ENCODE measurements at places on chromosomes 13 and 19. TPM values are rescaled to one million over a fixed set of nuclear protein-coding genes. Genes with fewer than 3 reads are reported as not detected.
A peak's percentile ranks its signal among the peaks of the same experiment; 100 is the strongest.

Gene DPP9
- 29.8 TPM for polyA plus RNA-seq

Gene FFAR2
- polyA plus RNA-seq, result 0.65 TPM

Gene IZUMO2
- not detected for polyA plus RNA-seq

Gene CGB8
- polyA plus RNA-seq, result not detected

Gene CLEC17A
- not detected for polyA plus RNA-seq

Gene BORA
- polyA plus RNA-seq, result 3.6 TPM

Gene PRTN3
- polyA plus RNA-seq, result 6.1 TPM

Gene ATCAY
- polyA plus RNA-seq, result 1.8 TPM

Gene TINCR
- polyA plus RNA-seq, result 0.86 TPM

Gene ZSCAN1
- 1.6 TPM for polyA plus RNA-seq

Gene PINLYP
- 2.9 TPM for polyA plus RNA-seq

Gene KLK4
- polyA plus RNA-seq, result not detected

Gene MBD3L2
- not detected for polyA plus RNA-seq

GRCh38 chr13:101473458-101473857, 21.0 kb downstream of the ITGBL1 start:
- DNase-seq, result no peak

DNA sequence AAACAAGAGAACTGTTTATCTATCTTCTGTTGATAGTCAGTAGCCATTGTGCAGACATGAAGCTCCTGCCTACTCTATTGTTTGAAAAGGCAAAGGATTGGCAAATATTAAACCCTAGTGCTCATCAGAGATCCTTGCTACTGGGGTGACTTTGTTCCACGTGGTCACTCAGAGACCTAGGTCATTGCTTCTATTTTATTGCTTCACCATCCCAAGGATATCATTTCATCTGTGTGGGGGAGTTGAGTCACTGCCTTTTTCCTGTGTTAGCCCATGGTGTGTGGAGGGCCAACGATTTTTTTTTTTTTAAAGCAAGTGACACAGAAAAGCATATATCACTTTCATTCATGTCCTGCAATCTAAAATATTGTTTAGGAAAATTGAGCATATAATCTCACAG, 254.1 kb upstream of the RXFP2 start:
- DNase-seq, result no peak

GRCh38 chr13:75620020-75620419, 16.1 kb upstream of the LMO7 start:
- no peak for DNase-seq

DNA sequence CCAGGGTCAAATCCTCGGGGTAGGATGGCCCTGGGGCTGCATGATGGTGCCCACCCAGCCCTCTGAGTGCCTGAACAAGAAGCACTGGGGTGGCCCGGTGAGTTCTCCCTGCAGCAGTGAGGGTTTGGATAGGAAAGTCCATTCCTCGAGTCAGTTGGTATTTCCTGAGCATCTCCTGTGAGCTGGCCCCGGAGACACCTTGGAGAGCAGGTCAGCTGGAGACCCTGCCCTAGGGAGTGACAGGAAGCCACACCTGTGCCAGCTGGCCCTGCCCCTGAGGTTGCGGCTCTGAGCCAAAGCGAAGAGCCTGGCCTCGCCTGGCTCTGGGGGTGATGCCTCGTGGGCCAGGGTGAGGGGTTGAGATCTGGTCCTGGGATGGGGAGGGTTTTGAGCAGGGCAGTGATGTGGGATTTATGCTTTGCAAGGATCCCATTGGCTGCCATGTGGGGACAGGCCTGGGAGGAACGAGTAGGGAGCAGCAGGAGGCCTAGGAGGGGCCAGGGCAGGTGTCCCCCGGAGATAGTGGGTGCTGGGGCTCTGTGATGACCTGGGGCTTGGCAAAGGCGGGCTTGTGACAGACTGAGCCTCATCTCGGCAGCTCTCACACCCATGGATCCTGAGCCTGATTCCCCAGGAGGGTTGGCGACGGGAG, 16.0 kb downstream of the CRTC1 start:
- no peak for DNase-seq

- peak; percentile 92 for DNase-seq
Observed at GRCh38 chr19:56900573-56901097, 60.1 kb upstream of the PEG3 start.

GRCh38 chr13:102977471-102977870, 88.7 kb downstream of the SLC10A2 start:
- no peak for DNase-seq

- no peak for DNase-seq
Observed at GRCh38 chr19:1340681-1341469, 42.8 kb upstream of the NDUFS7 start.

GRCh38 chr13:100657881-100658315, 16.7 kb downstream of the TMTC4 start:
- no peak for DNase-seq

DNA sequence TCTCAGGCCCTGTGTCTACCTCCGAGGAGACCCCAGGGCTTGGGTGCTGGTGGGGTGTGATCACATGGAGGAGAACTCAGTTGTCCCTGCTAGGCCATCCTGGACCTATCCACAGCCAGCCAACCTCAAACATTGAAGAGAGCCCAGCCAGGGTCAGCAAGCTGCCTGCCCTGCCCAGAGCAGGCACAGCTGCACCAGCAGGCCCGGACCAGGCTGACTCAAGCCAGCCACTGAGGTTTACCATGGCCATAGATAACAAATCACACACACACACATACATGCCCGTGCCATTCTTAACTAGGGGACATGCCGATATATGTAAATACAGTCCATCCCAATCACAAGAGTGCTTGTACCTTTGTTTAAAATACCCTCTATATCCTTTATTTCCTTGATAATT, 8.1 kb downstream of the ARHGEF7 start:
- no peak for DNase-seq

DNA sequence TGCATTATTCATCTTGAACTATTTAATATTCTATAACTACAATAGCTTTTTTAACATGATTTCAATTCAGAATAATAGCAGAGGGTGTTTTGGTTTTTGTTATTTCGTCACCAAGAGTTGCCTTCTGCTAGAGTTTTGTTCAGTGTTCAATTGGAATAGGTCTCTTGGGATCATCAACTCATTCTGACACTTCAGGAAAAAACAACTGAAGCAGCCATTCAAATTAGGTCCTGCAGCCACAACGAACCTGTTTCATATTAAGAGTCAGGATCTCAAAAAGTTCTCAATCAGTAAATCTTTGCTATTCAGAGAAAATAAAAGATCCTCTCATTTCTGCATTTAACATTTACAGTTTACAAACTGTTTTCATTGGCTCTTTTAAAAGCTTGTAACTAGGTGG, 2.4 kb upstream of the CHAMP1 start:
- no peak for DNase-seq

GRCh38 chr19:42217520-42218437, at the start of gene DEDD2:
Gene DEDD2 (minus strand): TSS chr19:42217677. CDS start chr19:42217007, 670 bp downstream.
- DNase-seq, result peak; percentile 95

GRCh38 chr19:56596676-56597075, 1.6 kb downstream of the ZNF71 start:
- no peak for DNase-seq

DNA sequence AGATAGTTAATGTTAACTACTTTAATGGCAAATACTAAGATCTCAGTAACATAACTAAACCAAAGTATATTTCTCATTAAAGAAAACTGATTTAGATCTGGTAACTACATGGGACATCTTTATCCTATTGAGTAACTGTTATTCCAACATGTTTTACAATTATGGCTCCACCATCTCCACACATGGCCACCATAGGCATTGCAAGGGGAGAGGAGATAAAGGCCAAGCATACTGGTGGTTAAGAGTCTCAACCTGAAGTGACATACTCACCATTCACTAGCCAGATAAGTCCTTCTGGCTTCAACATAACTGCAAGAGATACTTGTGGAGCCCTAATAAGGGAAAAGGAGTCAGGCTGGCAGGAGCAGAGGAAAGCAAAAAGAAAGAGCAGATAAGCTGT, 1586.4 kb upstream of the SPRY2 start:
- no peak for DNase-seq

GRCh38 chr13:36345438-36346221, 564 bp downstream of the SPART start:
- peak; percentile 88 for DNase-seq

DNA sequence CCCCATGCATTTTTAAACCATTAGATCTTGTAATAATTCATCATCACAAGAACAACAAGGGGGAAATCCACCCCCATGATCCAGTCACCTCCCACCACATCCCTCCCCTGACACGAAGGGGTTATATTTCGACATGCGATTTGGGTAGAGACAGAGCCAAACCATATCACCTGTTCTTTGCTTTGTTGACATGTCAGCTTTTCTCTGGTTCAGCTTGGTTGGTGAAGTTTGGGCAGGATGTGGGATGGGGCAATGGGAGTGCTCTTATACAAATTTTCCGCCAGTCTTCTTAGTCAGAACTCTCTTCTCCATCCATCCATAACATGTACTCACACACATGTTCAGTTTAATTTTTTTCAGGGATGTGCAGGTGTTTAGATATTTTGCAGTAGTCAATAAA, 12.9 kb downstream of the TPP2 start:
- DNase-seq, result no peak

GRCh38 chr13:105721016-105721415, 814.4 kb downstream of the EFNB2 start:
- no peak for DNase-seq

GRCh38 chr13:111401755-111402154, 81.3 kb downstream of the TEX29 start:
- DNase-seq, result no peak

DNA sequence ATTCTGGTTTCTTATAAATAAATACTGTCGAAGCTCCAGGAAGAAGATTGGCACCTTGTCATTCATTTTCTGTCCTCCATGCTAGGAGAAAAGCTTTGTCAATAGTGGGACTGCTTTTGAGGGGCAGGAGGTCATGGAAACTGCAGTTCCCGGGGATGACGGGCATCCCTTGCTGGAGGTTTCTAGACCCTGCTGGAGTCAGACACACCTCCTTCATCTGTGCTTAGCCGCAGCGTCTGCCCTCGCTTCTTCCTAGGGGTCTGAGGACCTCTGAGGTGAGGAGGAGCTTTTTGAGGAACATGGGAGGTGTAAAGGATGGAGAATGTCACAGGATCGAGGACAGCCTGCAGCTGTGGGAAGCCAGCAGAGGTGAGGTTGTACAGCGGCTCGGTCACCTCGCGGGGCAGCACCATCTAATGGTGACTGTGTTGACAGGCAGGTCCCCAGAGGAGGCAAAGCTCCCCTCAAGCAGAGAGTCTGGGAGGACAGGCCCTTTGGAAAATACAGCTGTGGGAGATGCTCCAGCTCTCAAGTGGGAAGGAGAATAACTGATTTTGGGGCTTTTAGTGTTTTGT, 172.7 kb upstream of the RNF113B start:
- DNase-seq, result no peak

GRCh38 chr13:48146636-48147035, 51.7 kb upstream of the MED4 start:
- DNase-seq, result no peak

GRCh38 chr19:57436417-57436816, 1.3 kb downstream of the ZNF749 start:
- DNase-seq, result no peak

GRCh38 chr13:20582026-20582425, 15.1 kb downstream of the IFT88 start:
- DNase-seq, result no peak

GRCh38 chr19:9941231-9941630, 4.9 kb upstream of the OLFM2 start:
- no peak for DNase-seq

GRCh38 chr19:38422438-38422837, 3.6 kb downstream of the RASGRP4 start:
- DNase-seq, result no peak

DNA sequence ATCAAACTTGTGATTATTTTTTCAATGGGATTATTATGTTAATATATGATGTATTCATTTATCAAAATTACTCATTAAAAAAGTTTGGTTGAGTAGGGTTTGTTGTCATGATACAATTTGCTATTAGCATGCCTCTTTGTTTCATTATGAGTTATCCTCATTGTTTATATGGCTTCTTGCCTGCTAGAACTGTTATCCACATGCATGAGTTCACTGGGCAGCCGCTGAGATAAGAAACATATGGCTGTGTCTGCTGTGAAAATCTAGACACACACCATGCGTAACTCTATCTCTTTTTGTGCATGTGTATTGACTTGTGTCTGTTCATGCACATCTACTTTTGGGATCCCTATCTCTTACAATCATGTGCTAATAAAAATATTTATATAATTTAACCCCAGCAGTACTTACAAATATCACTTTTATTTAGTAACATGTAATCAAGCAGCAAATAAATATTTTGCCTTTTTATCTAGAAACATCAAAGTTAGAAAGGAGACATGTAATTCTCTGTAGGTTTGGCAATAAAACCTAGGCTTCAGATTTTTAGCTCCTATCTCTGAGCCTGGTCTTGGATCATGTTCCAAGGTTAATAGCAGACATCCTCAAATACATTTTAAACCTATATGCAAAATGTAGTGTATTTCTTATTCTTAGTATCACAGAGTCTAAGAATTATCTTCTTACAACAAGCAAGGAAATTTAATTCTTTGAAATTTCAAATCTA, 11.2 kb upstream of the KLF12 start:
- DNase-seq, result no peak

DNA sequence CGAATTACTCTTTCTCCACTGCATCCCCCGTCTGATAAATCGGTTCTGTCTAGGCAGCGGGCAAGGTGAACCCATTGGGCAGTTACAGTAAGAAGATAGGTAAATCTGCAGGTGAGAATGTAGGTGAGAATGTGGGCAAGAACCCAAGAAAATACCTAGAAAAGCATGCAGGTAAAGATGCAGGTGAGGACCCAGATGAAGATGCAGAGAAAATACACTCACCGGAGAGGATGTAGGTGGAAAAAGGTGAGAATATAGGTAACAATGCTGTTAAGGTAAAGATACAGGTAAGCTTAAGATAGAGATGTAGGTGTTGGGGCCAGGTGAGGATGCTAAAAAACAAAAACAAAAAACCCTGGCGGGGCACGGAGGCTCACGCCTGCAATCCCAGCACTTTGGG, 6.3 kb upstream of the TNFSF14 start:
- DNase-seq, result no peak

DNA sequence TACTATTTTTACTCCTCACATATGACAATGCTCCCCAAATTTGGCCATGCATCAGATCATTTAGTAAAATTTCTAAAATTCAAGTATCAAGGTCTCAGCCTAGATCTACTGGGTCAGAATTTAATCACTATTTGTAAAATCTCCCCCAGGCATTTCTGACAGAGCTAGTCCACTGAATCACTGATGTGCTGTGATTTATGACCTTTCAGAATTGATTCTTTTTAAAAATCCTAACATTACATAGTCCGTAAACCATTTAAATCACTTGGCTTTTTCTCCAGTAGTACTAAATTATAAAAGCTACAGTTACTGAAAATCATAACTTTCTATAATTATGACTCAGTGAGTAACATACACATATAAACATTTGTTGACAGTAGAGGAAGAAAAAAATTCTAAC, 92.8 kb upstream of the RAP2A start:
- no peak for DNase-seq

GRCh38 chr19:21487969-21488368, 17.4 kb upstream of the ZNF429 start:
- no peak for DNase-seq

DNA sequence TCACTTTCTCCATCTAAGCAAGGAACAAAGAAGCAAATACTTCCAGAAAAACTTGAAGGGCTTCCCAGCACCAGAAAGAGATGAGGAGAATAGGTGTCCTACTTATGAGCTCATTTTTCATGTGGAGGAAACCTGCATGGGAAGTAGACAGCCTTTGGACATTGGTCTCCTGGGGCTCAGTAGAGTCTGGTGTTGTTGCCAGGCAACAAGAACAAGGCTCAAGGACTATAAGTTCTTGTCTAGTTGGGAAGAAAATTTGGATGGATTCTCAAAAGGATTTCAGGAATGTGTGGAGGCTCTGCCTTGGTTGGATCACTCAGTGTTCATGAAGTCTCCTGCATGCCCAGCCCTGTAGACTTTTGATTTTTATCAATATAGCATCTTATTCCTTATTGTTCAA, 84.5 kb downstream of the MBNL2 start:
- no peak for DNase-seq
